Ovary (tissue), 10 donors: ENCODE measurements at places on chromosomes 5 and 9.
A peak's percentile ranks its signal among the peaks of the same experiment; 100 is the strongest.

DNA sequence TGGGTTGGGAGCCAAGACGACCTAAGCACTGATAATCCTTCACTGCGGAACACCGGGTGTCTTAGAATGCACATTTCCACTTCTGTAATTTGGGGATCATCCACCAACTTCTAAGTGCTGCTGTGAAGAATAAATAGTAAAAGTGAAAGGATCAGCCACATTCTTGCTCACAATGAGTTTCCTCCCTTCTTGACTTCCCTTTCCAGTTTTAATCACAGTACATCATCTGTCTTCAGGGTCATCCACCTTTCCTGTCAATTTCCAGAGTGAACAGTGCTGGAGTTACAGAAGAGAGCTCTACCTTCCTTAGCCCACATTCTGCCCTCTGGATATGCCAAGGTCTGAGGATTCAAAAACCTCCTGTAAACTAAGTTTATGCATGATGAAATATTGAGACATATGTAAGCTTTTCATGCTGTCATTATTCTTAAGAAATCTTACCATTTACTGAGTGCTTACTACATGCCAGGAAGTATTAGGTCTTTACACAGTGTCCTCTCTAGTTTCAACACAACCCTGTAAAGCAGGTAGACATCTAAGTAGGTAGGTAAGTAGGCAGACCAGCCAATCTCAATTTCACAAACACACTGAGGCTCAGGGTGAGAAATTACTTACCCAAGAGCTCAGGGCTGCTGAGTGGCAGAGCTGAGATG, 105.2 kb downstream of the CDK5RAP2 start:
- no peak for DNase-seq

DNA sequence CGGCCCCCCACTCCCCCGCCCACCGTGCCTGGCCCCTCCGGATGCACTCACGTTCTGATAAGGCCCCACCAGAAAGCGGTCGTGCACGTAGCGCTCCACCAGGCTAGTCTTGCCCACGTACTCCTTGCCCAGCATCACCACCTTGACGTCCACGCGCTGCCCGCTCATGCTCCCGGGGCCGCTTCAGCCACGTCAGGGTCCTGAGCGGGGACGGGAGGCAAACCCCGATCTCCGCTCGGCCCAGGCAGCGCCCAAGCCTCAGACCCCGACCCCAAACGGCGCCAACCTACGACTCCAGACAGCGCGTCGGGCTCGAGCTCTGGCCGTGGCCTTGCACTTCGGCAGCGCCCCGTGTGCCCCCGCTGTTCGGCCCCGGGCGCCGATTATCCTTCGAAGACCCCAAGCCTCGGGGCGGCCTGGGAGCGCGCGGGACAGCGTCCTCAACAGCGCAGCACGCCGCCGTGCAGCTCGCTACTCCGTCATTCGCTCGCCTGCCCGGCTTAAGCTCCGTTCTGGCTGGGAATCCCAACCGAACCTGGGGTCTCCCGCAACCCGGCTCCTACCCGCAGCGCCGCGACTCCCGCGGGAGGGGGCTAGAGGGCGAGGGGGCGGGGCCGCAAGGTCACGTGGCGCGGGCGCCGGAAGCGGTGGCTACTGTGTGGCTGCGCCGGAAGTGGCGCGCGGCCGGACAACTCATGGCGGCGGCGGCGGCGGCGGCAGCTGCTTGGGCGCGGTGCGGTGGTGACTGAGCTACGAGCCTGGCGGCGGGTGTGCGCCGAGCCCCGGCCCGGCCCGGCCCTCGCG, at the start of the genes PRELID1 and RAB24:
PRELID1 (plus strand) TSS at position 679 of the 804 bp plus-strand sequence. CDS start 187 bp downstream, outside the sequence.
RAB24 (minus strand) TSS at position 599 of the 804 bp plus-strand sequence; CDS start at position 168, 431 bp downstream.
- DNase-seq, result peak; percentile 80

DNA sequence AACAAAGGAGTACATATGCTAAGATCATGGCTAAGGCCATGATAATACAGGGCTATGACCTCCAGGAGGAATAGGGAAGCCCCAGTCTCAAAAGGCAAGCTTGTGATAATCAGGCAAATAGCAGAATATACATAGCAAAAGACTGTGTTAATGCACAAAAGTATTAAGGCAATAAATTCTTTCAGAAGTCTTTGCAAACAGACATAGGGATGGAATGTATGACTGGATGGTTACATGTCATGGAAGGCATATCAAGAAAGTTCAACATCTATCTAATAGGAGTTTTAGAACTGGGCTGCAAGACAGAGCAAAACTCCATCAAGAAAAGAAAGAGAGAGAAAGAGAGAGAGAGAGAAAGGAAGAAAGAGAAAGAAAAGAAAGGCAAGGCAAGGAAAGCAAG, 264.5 kb upstream of the CDH6 start:
- DNase-seq, result no peak

- DNase-seq, result peak; percentile 46
Measured at GRCh38 chr5:6783787-6784186, 70.6 kb downstream of the TENT4A start.

DNA sequence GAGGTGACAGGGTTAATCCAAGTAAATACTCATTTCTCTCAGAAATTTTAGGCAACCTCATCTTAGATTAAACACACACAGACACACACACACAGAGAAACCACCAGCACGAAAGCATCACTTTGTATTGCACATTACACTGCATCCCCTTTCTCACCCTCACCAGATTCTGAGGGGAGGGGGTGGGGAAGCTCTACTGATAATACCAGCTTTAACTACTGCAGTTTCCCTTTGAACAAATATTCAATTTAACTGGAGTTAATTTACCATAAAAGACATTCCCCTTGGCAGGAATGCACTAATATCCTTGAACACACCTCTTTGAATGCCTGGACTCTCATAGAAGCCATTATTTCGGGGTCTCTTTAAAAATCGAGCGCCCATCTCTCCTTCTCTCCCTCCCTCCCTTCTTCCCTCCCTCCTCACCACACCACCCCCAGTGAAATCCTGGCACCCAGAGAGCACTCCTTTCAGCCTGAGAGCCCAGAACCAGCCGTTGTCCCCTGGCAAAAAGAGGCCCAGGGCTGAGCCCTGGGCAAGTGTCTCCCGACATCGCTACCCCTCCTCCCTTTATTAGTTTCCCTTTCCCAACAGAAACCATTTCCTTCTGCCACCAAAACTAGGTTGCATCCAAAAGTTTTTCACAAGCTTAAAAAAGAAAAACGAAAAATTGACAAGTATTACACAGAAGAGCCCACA, 2.8 kb upstream of the NFIB start:
- no peak for DNase-seq

DNA sequence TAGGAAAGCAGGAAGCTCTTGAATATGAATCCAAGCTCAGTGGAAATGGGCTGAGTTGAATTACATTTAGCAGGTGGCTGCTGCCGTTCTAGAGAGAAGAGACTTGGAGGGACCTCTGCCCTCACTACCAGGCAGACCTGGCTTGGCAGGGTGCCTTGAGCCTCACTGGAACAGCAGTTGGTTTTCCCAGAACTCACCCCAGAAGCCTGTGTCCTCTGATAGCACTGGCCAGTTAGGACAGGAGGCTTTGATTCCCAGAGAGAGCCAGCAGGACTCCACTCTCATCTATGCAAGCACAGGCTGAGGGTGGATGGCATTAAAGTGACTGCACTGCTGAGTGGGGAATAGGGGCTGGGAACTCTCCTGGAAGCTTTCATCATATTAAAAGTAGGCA, 54.8 kb downstream of the PWWP2A start:
- DNase-seq, result no peak

DNA sequence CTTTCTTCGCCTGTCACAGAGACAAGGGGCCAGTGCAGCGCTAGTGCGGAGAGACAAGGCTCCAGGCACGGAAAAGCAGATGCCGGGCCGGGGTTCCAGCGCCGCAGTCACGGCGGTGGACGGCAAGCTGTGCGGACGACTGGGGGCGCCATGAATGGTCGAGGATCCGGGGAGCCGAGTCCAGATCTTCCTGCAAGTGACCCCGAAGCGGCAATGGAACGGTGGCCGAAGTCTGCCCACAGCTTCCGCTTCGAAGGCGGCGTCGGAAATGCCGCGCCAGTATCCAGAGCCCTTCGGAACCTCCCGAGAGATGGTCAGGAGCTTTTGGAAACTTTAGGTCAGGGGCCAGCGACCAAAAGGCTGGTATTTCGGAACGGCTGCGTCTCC, 601 bp upstream of the FAF2 start:
- DNase-seq, result no peak

DNA sequence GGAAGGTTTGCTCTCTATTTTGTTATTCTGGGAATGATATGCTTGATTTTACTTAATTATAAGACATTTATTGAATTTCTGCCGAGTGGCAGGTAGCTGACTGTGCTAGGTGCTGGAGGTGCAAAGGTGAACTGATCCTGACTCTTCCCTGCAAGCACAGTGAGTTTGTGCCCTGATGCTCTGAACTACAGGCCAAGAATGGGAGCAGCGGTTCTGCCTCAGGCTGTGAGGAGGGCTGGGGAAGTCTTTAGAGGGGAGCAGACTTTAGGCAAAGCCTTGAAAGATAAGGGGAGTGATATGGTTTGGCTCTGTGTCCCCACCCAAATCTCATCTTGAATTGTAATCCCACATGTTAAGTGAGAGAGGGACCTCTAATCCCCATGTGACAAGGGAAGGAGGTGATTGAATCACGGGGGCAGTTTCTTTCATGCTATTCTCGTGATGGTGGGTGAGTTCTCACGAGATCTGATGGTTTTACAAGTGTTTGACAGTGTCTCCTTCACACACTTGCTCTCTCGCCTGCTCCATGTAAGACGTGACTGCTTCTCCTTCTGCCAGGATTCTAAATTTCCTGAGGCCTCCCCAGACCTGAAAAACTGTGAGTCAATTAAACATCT, 73.1 kb downstream of the NDFIP1 start:
- no peak for DNase-seq
